ENCODE measurements at places on chromosomes 11 and 22.

GRCh38 chr11:69096473-69096872 is 47.7 kb downstream of the TPCN2 start:
- DNase-seq = no peak

GRCh38 chr11:118265954-118266353 is 1.9 kb upstream of the MPZL2 start:
- DNase-seq = no peak

DNA sequence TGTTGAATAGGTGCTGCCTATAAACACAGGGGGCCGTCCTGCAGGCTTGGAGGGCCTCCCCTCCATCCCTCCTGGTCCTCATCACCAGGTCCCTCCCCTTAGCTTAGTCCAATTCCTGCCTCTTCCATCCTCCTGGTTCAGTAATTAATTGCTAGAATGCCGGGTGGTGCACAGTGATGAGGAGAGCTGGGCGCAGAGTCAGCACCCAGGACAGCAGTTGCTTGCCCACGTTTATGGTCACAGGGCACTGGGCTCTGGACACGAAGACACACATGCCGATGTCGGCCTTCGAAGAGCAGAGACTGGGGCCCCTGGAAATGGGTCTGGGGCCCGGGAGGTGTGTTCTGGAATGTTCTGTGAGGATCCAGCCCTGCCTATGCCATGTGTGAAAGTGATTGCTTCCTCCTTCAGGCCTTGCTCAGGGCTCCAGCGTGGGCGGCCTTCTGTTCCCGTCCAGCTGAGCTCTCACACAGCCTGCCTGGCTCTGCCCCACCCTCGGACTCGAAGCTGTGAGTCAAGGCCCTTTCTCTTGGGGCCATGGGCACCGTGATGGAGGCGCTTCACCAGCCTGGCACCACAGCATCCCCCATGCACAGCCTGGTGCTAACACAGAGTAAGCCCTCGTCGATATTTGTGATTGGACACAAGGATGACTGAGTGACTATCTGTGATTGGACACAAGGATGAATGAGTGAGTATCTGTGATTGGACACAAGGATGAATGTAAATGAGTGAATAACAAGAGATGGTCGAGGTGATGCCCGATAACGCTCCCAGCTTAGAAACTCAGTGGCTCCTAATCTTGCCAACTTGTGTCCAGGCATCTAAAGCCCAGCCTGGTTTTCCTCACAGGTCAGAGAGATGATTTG is 884.7 kb downstream of the BRD1 start:
- peak; percentile 69 for DNase-seq

DNA sequence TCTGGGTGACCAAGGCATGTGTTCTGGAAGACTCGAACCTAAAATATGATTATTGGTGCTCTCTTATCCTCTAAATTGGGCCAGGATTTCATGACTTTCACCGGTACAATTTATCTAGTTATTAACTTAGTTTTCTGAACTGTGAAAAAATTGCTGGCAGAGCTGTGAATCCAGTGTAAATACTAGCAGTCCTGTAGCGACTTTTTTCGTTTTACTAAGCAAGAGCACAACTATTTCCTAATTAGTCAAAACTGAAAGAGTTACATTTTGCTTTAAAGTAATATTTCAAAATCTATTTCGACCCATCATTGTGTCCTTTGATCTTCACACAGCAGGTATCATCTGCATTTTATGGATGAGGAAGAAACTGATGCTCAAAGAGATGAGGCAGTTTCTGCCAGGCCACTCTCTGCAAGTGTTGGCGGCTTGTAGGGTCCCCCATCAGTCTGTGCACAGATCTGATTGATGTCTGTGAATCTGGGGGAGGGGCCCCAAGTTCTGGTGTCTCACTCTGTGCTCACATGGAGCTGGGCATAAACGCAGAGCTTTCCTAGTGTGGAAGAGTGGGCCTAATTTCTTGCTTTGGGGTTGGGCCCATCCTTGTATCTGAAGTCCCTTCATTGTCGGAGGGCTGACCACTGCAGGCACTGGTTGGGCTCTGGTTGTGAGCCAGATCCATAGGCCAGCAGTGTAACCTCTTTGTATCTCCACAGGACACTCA is 1.4 kb upstream of the TRMT2A start:
- no peak for DNase-seq

GRCh38 chr11:22477312-22477711 is 139.1 kb downstream of the SLC17A6 start:
- DNase-seq = no peak

DNA sequence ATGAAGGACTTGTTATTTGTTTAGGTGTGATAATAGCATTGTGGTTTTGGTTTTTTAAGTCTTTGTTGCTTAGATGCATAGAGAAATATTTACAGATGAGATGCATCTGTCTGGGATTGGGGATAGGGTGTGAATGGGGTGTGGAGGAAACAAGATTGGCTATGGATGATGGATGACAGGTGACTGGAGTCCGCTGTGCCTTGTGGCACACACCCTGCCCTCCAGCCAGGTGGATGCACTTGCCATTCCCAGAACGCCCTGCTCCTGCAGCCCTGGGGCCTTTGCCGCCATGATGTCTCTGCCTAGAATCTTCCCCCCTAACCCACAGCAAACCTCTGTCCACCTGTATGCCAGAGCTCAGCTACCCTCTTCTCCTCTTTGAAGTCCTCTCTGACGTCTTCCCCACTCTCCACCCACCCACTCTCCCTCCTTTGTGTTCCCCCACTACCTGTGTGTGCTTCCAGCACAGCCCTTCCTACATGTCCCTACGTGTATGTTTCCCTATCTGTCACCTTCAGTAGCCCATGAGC is 54.7 kb downstream of the WNT11 start:
- no peak for DNase-seq

DNA sequence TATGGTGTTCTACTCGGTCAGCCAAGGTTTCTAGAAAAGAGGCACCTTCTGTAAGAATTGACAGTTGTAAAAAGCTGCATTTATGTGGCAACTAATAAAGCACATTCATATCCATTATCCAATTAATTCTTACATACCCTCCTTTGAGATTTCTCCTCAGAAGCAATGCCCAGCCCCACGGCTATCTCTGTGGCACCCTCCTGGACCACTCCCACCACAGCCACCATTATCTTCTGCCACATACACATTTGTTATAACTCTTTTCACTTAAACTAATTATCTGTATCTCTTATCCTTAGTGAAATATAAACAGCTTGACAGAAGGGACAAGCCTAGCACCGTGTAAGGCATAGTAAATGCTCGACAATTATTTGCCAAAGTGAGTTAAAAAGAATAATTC is 48.5 kb downstream of the PAK1 start:
- no peak for DNase-seq

GRCh38 chr11:18282626-18283025 is 16.6 kb downstream of the SAA1 start:
- DNase-seq = no peak

Data from vagina (tissue), 2 donors.